ENCODE measurements at places on chromosomes 1 and 21.

- DNase-seq: no peak
Observed at GRCh38 chr1:70627910-70628309, 216.8 kb downstream of the CTH start.

DNA sequence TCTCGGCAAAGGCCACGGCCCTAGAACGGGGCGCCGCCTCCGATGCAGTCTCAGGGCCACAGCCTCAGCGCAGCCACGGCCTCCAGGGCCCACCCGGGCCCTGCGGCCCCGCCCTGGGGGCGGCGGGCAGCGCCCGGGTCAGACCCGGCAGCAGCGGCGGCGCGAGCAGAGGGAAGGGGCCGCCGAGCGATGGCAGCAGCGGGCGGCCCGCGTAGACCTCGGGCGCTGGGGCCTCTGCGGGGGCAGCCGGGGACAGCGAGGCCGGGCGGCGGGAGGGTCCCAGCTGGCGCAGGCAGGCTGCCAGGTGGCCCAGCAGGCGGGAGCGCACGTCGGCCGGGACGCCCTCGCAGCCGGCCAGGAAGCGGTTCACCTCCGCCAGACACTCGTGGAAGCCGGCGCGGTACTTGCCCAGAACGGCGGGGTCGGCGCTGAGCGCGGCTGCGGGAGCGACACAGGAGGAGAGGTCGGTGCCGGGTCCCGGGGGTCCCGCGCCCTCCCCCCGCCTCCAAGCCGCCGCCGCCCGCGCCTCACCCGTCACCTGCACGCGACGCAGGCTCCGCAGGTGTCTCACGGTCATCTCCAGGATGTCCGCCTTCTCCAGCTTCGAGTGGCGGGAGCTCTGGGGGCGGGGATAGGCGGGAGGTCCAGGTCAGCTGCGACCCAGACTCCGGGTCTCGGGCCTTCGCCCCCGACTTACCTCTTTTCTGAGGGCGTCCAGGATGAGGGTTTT is 737 bp downstream of the HES4 start:
- DNase-seq: no peak

DNA sequence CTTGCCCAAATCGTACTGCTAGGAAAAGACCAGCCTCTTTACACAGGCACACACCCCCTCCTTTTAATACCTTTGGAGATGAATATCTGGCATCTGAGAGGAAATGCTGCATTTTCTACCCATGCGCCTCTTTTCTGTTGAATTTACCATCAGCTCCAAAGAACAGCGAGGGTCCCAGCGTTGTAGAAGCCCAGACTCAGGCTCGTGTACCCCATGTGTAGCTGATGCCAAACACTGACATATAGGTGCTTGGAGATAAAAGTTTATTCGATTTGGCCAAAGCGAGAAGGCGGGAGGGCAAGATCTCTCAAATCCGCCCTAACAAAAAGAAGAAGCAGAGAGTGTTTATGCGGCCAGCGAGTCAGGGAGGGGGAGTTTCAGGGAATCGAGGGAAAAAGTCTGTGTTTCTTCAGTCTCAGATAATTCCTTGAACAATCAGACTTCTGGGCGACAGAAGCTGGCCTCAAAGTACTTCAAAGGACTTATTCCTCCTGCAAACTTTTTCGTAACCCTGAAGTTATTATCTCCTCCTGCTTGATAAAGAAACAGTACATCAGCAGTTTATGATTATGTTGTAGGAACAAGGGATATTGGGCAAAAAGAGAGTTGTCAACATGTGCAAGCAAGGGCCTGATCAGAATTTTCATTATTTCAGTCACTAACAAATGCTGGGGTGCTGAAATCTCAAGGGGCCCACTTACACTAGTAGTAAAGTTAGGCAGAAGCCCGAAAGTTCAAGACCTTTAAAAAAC is 642 bp upstream of the CREG1 start:
- no peak for DNase-seq

GRCh38 chr1:63675420-63675931 is 82.3 kb downstream of the PGM1 start:
- DNase-seq: no peak

Data from GM06990 (cell line).